ENCODE measurements at places on chromosomes 1 and 21. TPM values are rescaled to one million over a fixed set of nuclear protein-coding genes. Genes with fewer than 3 reads are reported as not detected.

The CLDN19 gene
- 0.20 TPM for polyA plus RNA-seq

DNA sequence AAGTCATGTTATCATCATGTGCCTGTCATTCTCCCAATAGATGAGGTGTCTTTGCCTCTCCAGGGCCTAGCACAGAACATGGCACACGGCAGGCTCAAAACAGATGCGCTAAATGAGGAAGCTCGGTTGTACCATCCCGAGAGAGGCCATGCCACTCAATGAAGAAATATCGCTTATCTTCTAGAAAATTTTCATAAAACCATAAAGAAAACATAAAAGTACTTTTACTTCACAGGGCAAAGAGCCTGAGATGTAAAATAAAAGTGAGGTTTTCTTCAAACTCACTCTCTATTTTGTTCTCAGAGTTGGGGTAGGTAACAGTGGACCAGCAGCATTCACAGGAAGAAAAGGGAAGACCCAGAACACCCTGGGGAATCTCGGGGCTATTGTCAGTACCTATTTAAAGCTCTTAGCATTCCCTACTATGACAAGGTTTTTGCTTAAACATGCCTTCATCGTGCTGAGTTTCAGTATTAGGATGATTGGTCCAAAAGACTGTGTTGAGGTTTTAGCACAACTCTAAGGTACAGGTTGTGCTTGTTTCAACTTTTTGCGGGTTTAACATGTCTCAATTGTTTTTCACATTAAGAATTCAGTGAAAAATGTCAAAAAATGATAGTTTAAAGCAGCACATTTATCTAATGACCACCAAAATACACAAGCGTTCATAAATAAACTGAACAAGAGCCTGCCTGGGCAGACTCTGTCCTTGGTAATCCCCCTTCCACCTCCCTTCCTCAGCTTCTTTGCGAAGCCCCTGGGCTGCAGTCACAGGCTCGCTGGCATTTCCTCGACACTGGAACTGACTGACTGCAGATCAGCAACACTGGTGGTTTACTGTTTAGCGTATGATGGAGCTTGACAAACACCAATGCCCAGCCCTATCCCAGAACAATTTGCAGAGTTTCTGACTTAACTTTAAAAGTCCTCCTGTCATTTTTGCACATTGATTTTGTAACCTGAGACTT, 55.6 kb downstream of the COQ8A start:
- no peak for DNase-seq

The DTL gene
- 0.24 TPM for polyA plus RNA-seq

The LRRIQ3 gene
- polyA plus RNA-seq: 3.8 TPM

DNA sequence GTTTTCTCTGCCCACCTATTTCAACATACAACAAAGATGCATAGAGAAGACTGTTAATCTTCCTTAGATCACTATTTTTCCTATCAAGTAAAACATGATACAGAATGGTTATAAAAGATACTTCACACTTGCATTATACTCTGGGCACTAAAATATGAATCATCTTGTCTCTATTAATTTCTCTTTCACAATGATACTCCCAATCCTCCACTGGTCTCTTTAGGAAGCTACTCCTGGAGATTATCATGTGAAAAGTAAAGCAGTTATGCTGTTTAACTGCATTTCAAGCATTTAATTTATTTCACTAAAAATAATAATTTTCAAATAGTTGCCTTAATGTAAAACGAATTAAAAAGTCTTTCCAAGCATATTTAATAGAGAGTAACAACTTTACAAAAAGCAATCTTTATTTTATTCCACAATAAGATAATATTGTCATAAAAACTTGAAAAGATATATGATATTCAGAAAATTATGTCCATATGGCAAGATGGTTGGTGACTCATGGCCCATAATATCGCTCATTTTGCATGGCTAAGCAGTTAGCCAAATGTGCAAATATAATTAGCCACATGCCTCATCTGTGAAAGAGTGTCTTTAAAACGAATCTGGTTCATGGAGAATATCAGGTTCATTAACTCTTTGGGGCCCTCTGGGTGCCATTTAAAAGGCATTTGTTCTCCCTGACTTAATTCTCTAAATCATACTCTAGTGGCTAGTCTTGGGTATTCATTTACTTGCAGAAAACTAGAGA, 1569.0 kb upstream of the B3GALT2 start:
- DNase-seq: no peak

All from adrenal gland (tissue), 19 donors.